ENCODE measurements at places on chromosomes 7 and 10. TPM values are rescaled to one million over a fixed set of nuclear protein-coding genes. Genes with fewer than 3 reads are reported as not detected.

The ELMO1 gene
- 64.7 TPM for total RNA-seq

The CDHR3 gene
- 5.4 TPM for total RNA-seq

The ZNF239 gene
- total RNA-seq, result 6.2 TPM

The INA gene
- not detected for total RNA-seq

The PPP1R3C gene
- total RNA-seq, result 55.2 TPM

The PSPH gene
- total RNA-seq, result 20.3 TPM

The OPALIN gene
- not detected for total RNA-seq

All from uterus (tissue), 4 donors.